NAMALWA (cell line): ENCODE measurements at places on chromosomes 2 and 18.
A peak's percentile ranks its signal among the peaks of the same experiment; 100 is the strongest.

GRCh38 chr2:236932831-236933361 is 152.8 kb upstream of the COPS8 start:
- no peak for DNase-seq

- DNase-seq, result no peak
Observed at GRCh38 chr2:47180531-47180930, 25.4 kb upstream of the STPG4 start.

GRCh38 chr18:13562494-13563029 is 163.8 kb downstream of the FAM210A start:
- DNase-seq, result no peak

DNA sequence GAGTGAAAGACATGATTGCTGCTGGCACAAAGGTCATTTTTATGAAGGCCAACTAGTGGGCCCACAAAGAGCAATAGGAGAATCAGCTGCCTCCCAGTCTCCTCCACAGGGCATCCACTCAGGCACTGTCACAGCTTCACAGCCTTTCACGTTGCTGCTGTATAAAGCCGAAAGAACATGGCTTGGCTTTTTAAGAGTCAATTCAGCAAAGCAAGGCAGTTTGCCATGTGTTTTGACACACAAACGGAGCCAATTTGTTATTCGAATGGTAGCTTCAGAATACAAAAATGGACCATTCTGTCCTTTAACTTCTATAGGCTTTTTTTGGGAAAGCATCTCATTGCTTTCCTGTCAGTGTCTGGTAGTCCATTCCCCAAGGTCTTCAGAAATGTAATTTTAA is 283.4 kb upstream of the PARD3B start:
- no peak for DNase-seq

- no peak for DNase-seq
Observed at GRCh38 chr2:170716851-170717598, 1.9 kb downstream of the SP5 start.

DNA sequence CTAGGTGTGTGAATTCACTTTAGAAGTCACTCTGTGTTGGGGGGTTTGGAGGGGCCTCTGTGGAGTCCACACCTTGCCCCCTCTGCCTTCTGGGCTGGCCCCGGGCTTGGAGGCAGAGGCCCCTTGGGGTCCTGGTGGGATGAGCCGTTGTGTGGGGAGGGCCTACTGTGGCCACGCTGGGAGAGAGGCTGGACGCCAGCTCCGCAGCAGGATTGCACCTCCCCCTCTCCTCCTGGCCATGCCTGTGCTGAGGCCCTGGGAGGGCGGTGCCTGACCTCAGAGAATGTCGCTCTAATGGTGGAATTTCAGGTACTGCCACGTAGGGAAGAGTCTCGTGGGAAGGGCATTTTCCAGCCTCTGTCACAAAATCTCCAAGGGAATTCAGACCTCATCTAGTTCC is 237.0 kb downstream of the ATAD2B start:
- no peak for DNase-seq

GRCh38 chr18:59704146-59704545 is 6.9 kb upstream of the CCBE1 start:
- no peak for DNase-seq

GRCh38 chr2:198701481-198701880 is 756.3 kb downstream of the SATB2 start:
- DNase-seq, result no peak

DNA sequence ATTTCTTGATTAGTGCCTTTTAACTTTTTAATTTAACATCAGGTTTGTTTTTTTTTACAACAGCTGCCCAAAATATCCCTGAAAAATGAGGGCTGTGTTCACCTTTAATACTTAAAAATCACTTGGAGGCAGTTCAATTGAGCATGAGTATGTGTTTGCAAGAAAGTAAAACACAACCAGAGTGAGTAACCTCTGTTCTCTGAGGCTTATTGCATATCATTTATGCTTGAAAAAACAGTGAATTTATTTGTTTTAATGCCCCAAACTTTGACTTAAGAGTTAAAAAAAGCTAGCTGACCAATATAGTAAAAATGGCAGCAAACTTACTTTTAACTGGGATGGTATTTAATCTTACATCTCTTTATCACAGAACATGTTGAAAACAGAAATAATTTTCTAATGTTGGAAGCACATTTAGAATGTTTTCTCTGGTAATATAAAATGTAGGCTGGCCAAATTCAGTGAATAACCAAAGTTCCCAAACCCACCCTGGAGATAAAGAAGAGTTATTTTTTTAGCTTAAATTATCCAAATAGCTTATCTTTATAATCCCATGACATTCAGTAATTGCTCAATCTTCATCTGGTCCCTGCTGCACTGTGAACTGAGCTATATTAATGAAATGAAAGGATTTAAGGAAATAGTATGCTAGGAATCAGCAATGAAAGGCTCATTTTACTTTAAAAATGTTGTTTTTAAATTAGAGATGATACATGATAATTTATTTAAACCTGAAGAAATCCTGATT is 24.8 kb upstream of the EFEMP1 start:
- no peak for DNase-seq

DNA sequence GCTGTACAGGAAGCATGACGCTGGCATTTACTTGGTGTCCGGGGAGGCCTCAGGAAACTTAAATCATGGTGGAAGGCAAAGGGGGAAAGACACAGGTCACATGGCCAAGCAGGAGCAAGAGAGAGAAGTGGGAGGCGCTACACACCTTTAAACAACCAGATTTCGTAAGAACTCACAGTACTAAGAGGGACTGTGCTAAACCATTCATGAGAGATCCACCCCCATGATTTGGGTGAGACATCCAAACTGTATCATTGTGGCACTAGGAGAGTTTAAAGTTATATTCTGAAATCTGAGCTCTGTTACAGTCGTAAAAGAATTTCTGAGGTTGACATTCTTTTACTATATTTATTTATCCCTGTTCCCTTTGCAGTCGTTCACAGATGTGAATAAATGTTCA is 116.6 kb downstream of the ICA1L start:
- DNase-seq, result no peak

DNA sequence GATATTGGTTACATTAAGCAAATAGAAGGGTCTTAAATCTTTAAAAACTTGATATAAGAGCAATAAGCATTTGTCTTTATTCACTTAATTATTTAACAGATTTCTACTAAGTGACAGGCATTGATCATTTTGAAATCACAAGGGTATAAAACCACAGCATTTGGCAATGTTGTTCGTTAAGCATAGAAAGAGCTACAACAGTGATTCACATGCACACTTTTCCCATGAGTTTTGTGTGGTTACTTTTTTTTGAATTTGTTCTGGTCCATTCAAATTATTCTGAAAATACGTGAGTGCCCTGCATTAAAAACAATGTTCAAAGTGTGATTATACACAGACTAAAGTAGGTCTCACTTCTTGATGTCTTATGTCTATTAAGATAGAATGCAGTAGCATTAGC is 52.2 kb downstream of the LYPD6B start:
- DNase-seq, result no peak

DNA sequence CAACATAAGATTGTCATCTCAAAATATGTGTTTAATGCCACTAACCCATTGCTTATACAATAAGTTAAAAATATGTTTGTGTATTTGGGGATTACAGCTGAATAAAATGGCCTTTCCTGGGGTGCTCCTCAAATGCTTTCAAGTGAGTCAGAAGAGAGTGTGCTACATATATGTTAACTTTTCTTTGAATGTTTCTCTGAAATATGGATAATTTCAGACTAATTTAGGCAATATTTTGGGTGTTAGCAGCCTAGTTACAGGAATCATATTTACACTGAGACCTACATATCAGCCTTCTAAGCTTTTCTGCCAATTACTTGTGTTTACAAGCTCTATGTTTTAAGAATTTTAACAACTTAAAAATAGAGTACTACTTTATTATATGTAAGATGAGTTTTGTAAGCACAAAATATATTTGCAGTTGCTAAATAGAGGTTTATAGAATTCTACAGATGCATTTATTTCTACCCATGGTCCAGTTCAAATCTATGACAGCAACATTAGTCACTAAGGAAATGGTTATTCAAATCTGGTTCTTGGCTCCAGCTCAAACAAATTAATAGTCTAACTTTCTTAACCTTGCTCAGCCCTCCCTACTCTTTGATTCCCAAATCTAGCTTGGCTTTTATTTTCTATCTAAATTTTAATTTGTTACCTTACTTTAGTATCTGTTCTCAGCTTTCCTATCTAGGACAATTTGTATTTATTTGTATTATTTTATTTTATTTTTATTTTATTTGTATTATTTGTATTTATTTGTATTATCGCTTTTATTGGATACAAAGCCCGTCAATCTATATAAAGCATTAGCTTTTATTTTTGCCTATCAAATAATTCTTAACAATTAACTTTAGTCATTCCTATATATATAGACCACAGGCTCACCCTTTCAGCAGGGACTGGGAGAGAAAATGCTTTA is 48.9 kb downstream of the FSIP2 start:
- DNase-seq, result no peak

DNA sequence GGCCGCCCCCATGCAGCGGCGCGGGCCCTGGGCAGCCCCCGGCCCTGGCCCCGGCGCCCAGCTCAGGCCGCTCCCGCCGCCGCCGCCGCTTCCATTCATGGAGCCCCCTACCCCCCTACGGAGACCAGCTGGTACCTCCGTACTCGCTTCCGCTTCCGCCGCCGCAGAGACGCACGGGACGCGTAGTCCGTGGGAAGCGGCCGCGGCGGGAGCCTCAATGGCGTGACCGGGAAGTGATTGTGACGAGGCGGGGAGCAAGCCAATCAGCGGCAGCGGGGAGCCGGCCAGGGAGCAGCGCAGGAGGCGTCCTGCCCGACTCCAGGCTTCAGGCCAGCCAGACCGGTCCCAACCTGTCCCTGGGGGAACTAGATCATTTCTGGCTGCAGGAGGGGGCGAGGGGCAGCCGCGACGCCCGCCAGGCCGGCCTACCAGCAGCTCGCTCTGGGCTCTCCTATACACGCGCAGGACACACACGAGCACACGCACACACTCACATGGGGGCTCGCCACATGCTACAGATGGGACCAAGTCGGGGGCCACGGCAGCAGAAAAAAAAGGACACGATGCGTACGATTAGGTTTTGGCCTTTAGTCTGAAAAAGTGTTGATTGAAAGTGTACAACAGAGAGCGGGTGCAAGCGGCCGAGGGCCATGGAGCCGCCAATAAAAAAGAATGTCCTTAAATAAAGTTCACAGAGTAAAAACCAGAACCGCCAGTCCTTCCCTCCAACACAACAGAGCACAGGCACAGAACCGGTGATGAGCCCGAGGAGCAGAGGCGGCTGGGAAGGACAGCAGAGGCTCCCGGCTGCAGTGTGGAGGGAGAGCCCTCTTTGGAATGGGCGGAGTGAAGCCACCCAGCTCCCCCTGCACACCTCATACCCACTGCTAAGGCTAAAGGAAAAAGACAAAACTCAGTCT is at the start of gene ZNF513:
ZNF513 (minus strand) TSS at position 109 of the 920 bp plus-strand sequence. CDS start 208 bp downstream, outside the sequence.
- DNase-seq, result peak; percentile 76

DNA sequence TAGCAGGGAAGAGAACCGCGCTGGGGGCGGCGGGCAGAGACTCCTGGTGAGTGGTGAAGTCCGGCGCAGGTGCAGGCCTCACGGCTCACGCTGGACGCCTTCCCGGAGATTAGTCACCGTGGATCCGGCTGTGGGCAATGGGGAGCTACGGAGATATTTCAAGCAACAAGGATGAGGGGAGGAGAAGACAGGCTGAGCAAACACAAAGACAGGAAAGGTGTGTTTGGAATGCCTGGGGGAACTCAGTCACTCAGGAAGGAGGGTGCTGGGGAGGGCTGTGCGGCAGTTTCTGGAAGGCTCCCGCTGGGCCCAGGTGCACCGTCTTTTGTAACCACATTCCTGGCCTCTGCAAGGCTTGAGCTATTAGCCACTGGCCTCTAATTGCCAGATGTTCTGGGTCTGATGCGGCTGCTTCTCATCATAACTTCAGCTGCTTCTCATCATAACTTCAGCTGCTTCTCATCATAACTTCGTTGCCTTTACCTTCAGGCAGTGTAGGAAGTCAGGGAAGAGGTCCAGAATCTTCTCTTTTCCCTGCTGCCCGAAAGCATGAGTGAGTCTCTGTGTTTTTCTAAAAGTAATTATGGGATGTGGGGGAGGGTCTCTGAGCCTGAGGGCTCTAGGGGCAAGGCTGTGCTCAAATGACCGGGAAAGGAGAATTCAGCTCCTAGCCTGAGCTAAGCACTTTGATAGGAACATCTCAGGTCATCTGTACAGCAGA is 118.9 kb downstream of the PXDN start:
- DNase-seq, result no peak

- DNase-seq, result no peak
Observed at GRCh38 chr2:41182961-41183360, 731.1 kb upstream of the SLC8A1 start.

DNA sequence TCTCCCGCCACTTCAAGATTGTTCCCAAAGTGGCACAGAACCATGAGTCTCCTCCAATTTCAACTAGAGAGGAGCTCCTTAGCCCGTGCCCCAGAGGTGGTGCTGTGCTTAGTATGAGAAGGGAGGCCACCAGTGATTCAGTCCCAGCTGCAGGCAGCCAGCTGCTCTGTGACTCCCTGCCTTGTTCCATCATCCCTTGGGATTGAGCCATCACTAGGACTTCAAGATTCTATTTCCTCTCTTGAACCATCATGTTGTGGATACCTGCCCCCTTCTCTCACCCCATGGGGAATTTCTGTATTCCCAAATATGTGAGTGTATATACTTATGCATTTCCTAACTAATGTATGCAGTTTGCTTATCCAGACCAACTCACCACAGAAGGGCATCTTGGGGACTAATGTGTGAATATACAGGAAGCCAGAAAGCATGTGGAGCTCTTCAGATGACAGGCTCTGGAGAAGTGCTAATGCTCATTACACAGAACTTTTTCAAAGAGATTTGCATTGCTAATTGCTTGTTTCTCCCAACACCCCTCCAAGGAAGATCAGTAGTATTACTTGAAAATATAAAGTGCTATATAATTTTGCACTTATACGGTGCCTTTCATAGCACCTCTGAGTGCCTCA is 111.0 kb upstream of the MAP3K20 start:
- no peak for DNase-seq

DNA sequence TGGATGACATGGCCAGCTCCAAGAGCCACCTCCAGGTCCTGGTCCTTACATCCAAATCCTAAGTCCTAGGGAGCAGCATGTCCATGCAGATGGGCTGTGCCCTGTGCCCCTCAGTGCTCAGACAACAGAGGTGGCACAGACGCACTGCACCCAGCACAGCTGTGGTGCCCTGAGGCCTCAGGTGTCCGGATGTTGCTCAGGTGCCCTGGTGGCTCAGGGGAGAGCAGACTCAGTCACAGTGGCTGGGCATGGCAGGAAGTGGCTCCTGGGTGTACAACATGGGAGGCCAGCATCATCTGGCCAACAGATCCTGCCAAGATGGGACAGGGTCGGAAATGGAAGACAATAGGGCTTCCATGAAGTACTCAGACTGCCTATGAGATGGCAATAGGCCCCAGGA is 50.1 kb downstream of the TIMM21 start:
- DNase-seq, result no peak

- DNase-seq, result no peak
Observed at GRCh38 chr18:79548986-79549637, 130.5 kb upstream of the CTDP1 start.

- DNase-seq, result no peak
Observed at GRCh38 chr2:240983361-240983995, 14.9 kb upstream of the SNED1 start.

- DNase-seq, result no peak
Observed at GRCh38 chr18:66761166-66761565, 157.3 kb upstream of the CDH19 start.

GRCh38 chr2:58866040-58866439 is 624.9 kb upstream of the FANCL start:
- DNase-seq, result no peak
